Activated naive CD4-positive, alpha-beta T cell treated with anti-CD3 and anti-CD28 coated beads, Interleukin-2, amount 50 U/mL, for 16 hours (primary cell): ENCODE measurements at places on chromosomes 1 and 21.

- peak; percentile 50 for DNase-seq
Observed at GRCh38 chr21:33403128-33403785, at the start of gene IFNGR2. Gene IFNGR2, plus strand, starts transcription at chr21:33403413. Its CDS starts 131 bp downstream, at chr21:33403544.

GRCh38 chr1:175839779-175840669, 96.6 kb upstream of the TNR start:
- DNase-seq: no peak

- no peak for DNase-seq
Observed at GRCh38 chr1:175678471-175678870, 64.9 kb downstream of the TNR start.

- no peak for DNase-seq
Observed at GRCh38 chr1:12203216-12204007, 26.4 kb upstream of the VPS13D start.

- DNase-seq: no peak
Observed at GRCh38 chr1:190126728-190127127, 350.9 kb downstream of the BRINP3 start.

DNA sequence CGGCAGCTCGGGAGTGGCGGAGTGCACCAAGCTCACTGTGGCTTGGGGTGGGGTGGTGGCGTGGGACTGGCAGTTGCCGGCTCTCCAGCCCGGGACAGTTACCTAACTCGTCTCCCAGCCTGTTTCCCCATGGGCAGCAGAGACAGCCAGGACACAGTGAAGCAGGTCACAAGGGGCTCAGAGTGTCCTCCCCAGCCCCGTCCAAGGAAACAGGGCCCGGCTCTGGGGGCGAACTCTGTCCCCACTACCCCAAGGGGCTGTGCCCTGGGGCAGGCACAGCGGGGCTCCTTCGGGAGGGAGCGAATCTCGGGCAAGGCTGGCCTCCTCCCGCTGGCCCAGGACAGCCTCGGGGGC, 759 bp downstream of the GPR157 start:
- DNase-seq: no peak

DNA sequence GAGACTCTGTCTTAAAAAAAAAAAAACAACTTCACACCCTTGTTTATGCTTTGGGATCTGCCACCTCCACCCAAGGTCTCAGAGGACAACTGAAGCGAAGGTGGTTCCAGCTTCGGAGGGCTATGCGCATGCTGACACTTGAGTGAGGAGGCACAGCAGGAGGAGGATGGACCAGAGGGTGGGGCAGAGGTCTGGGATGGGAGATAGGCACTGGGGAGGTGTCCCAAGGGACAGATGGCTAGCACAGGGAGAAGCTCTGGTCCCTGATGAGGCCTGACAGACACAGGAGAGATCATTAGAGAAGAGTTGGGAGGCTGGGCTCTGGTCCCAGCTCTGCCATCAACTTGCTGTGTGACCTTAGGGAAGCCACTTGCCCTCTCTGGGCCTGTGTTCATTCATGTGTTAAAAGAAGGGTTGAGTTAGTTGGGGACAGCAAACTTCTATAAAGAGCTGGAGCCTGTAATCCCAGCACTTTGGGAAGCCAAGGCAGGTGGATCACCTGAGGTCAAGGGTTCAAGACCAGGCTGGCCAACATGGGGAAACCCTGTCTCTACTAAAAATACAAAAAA, 16.8 kb downstream of the E2F2 start:
- no peak for DNase-seq

GRCh38 chr1:184624626-184625025, 130.0 kb downstream of the EDEM3 start:
- no peak for DNase-seq

GRCh38 chr1:21301794-21302440, 11.7 kb upstream of the ECE1 start:
- no peak for DNase-seq

GRCh38 chr1:1199961-1200875, 6.2 kb downstream of the TNFRSF18 start:
- DNase-seq: no peak

GRCh38 chr1:78121710-78122109, 75.9 kb downstream of the GIPC2 start:
- DNase-seq: no peak

DNA sequence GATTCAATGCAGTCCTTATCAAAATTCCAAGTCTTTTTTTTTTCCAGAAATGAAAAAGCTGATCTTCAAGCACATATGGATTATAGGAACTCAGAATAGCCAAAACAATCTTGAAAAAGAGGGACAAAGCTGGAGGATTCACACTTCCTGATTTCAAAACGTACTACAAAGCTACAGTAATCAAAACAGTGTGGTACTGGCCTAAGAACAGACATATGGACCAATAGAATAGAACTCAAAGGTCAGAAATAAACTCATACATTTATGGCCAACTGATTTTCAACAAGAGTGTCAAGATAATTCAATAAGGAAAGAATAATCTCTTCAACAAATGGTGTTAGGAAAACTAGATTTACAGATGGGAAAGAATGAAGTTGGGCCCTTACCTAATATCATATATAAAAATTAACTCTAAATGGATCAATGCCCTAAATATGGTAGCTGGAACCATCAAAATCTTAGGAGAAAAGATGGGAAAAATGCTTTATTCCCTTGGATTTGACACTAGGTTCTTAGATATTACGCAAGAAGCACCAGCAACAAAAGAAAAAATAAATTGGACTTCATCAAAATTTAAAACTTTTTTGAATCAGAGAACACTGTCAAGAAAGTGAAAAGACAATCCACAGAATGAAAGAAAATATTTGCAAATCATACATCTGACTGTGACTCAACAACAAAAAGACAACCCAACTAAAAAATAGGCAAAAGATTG, 4.0 kb upstream of the KRTAP10-12 start:
- DNase-seq: no peak

- DNase-seq: peak; percentile 23
Observed at GRCh38 chr1:93304716-93305138, 41.0 kb upstream of the DR1 start.

- DNase-seq: no peak
Observed at GRCh38 chr1:156540955-156541354, 31.4 kb downstream of the IQGAP3 start.

DNA sequence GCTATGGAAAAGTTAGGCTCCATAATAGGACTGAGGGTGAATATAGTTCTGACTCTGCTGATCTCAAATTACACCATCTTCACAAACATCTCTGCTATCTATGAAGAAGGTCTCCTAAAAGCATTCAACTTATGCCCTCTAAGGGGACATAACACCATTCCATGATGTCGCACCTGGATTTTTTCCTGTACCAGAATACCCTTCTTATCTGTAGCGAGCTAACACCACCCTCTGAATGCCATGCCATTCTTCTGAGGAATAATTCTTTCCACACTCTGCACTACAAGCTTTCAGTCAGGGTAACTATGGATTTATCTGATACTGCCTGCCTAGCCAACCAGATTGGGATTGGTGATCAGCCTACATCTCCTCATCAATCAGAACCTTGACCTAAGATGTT, 203.8 kb downstream of the PTPRC start:
- DNase-seq: no peak

GRCh38 chr1:160499631-160500030, 23.4 kb downstream of the SLAMF6 start:
- DNase-seq: no peak

DNA sequence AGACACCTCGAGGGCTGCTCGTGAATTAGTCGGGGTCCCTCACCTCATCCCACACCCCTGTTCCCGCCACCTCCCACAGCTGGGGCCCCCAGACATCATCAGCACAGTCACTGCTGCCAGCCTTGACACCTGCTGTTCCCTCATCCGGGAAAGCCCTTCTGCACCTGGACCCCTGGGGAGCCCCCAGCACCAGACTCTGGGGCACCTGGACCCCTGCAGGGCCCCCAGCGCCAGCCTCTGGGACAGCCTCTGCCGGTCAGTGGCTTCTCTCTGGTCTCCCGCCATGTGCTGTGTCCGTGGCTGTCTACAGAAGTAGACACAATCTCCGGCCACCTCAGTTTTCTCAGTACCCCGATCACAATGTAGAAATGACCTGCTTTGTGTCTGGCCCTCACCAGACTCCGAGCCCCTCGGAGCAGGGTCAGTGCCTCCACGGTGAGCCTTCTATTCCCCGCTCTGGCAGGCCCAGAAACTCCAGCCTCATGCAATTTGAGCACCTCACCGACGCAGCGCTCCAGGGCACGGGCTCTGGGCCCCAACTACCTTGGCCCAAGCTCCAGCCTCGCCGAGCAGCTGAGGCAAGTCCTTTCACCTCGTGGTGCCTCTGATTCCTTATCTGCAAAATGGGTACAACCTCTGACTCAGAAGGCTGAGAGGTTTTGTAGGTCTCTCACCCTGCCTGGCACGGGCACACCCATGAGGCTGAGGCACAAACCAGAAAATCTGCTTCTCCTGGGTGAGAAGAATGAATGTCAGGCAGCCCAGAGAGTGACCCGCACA, 84.7 kb downstream of the RIPK4 start:
- DNase-seq: no peak

DNA sequence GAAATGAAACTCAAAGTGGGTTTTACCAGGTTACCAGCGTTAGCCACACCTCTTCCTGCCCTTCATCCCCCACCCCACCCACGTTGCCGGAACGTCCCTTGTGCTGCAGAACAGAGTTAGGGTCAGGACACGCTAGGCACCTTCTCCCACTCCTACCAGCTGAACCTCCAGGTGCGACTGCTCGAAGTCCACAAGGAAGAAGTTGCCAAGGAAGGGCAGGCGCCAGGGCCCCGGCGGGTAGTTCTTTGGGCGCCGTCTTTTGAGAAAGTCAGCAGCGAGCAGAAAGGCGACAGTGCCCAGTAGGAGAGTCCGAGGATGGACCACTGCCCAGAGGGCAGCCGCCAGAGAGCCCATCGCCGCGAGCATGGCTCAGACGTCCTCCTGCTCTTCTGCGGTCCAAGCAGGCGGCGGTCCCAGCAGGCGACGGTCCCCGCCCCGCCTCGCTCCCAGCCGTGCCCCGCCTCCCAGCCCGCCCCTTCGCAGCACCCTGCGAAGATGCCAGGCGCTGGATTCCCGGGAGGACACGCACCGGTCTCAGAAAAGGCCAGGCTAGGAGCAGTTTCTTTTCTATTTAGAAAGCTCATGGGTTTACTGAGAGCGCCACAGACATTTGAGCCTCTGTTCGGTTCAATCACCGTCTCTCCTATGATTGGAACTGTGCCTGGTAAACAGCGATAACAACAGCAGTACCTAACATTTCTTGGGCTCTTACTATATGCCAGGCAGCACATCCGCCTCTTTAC, at the start of gene CYP2J2:
CYP2J2 (minus strand) TSS at position 393 of the 743 bp plus-strand sequence; CDS start at position 366, 27 bp downstream.
- DNase-seq: peak; percentile 44

GRCh38 chr1:154176337-154176736, 15.6 kb downstream of the TPM3 start:
- no peak for DNase-seq

DNA sequence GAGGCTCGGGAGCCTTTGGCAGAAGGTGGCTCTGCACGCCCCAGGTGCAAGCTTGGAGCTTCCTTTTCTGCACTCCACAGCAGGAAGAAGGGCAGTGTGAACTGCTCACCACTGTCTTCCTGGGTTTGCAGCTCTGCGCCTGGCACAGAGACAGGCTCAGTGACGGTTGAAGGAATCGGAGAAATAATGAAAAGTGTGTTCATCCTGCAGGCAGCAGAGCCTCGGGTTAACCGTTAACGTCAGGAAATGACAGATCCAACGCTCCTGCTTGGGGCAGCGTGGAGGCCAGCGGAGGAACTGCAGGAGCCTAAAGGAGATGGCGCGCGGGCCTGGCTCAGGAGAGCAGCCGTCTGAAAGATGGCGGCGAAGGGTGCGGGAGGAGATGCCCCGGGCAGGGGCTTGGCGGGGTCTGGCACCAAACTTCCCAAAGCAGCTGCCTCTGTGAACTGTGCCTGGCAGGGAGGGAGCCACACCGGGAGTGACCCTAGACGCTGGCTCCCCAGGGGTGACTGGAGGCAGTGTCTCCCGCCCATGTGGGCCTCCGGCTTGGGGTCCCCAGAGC, 10.9 kb upstream of the SAMD11 start:
- DNase-seq: peak; percentile 15

DNA sequence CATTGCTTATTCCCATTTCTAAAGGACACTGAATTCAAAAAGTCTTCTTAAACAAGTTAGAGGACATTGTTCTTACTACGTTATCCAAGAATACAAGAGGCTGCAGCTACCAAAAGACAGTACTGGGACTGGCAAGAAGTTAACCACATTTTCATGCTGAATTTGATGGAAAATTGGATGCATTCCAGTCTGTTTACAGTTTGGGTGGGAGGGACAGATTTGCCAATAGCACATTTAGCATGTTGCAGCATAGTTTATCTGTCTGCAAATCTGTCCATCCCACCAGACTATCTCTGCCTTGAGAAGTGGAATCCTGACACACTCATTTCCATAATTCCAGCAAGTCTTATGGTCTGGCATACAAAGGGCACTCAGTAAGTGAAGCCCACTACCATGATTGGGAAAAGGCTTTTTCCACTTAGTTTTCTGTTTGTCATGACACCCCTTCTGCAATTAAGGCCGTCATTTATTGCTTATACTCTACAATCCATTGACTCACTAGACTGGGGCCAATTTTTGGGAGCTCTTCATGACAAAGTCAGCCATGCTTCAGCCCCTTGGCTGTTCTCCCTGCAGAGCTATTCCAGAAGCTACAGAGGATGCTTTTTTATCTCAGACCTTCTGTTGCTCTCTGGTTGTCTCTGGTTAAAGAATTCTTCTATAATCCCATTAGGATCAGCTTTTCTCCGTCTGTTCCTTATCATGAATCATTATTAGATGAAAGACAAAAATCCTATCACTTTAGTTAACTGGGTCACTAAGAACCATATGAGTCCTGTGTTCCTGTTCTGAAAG, 355.8 kb upstream of the PTBP2 start:
- DNase-seq: no peak

- DNase-seq: no peak
Observed at GRCh38 chr1:228838717-228839500, 103.6 kb downstream of the RHOU start.

- DNase-seq: no peak
Observed at GRCh38 chr1:45809761-45810160, 6.3 kb downstream of the MAST2 start.

DNA sequence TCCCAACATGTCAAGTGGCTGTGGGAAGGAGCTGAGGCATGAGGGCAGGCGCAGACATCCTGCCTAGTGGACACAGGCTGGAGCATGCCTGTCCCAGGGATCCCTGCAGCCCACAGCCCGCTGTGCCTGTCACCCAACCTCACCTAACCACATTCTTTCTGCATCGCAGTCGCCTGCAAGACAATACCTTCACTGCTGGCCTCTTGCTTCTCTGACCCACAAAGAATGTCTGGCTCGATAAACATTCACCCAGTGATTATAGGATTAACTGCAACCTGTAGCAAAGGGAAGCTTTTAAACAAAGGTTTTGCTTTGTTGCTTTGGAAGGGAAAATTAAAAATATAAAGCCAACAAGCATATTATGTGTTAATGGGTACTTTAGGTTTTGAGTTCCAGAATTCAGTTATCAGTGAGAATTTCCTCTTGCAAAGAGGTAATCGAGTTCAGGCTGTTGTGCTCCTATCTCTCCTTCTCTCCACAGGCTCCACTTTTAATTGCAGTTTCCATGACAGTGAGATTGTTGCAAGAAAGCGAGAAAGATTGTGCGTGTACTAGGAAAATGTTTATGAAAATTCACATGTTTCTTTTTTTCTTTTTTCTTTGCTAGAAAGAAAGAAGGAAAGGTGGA, 40.0 kb upstream of the ZNF648 start:
- no peak for DNase-seq
